ENCODE measurements at places on chromosomes 3 and 15.

- no peak for DNase-seq
Observed at GRCh38 chr3:182919866-182920357, 60.4 kb downstream of the DCUN1D1 start.

DNA sequence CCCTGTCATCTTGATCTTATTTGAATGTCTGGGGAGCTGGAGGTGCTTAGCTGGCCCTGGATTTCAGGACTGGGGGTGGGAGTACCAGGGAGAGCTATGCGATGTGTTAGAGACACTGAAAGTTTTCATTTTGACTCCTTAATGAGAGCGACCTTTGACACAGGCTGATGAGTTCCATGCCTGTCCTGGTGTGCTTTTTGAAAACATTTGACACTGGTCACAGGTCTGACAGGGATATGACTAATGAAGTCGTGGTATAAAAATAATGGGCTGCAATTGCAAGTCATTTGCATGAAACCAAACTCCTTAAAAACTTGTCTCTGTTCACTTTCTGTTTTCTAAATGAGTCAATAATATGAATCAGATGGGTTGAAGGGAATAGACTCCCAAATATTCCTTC, 81.9 kb downstream of the MECOM start:
- peak; percentile 41 for DNase-seq

DNA sequence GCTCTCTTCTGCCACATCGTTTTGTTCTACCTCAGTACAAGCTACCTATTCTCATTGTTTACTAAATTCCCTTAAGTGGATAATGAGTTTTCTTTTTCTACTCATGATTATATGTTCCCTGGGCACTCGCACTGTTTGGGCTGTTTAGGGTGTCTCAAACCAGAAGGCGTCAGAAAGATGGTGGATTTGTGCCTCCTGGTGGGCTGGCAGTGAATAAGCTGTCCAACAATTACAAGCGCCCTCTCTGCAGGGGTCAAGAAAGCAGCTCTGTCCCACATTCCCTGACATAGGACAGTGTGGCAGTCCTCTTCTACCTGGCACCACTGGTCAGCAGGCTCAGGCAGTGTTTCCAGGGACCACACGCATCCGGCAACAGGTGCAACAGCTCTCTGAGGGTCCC, 173.4 kb upstream of the PPP2R3A start:
- no peak for DNase-seq

GRCh38 chr3:183875411-183875810, 9.3 kb downstream of the PARL start:
- DNase-seq: no peak

DNA sequence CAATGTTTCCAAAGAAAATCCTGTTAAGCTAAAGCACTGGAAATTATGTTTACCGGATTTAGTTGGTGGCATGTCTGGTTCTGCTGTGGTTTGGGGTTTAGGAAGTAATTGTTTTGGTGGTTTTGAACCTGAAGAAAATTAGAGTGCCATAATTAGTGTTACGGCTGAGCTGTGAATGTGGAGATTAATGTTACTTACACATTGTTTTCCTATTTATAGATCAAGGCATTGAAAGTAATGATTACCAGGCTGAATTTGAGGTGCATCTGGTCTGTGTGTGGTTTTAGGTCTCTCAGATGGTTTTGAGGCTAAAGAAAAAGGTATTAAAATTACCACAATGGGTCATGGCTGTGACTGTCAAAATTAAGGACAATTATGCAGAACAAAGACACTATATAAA, 128.9 kb downstream of the TFG start:
- no peak for DNase-seq

DNA sequence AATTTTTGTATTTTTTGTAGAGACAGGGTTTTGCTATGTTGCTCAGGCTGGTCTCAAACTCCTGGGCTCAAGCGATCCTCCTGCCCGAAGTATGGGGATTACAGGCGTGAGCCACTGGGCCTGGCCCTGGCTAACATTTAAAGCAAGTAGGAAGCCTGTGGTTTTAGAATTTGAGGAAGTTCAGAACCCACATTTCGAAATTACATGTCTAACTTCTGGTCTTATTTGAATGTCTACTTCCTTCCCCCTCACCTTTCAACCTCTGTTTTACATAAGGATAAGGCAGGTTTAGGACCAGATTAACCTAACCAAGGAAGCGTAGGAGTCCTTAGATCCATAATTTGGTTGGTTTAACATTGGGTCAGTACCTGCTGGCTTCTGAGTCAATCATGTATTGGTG, 120.5 kb upstream of the PROK2 start:
- no peak for DNase-seq

DNA sequence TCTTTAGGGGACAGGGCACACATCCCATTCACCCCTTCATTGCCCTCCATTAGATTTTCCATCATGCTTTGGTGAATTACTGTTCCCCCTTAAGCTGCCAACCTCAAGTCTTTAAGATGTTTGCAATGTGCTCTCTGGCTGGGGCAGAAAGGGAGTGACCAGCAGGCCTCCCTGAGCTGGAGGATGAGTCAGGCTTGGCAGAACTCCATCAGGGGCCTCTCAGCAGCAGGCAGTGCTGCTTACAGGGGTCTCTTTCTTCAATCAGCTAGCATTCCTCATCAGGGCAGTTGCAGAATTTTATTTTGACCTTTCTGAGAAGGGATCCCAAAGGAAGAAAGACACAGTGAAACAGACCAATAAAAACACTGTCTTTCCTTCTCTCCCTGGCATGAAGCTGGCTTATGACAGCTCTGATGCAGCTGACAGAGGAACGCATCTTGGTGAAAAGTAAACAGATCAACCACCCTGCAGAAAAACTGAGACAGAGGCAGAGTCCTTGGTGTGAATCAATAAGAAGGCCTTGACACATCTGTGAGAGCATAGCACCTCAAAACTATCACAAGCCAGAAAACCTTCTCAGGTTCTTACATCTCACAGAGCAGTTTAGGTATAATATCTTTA, 88.7 kb upstream of the MRPL3 start:
- peak; percentile 63 for DNase-seq

DNA sequence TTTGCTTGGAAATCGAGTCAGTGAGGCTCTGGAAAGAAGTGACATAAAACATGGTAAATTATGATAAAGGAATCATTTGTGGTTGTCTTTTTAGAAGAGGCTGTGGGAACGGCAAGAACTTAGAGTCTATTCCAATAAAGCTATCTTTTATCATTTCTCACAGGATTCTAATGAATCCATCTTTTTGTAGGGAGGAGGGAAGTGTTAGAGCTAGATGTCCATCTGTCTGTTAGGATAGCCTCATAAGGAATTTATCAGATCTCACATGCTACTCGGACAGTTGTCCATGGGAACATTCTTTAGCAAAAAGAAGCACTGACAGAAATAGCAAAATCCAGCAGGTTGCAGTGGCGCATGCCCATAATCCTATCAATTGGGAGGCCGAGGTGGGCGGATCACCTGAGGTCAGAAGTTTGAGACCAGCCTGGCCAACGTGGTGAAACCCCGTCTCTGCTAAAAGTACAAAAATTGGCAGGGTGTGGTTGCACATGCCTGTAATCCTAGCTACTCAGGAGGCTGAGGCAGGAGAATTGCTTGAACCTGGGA, 37.0 kb downstream of the STARD9 start:
- DNase-seq: no peak

DNA sequence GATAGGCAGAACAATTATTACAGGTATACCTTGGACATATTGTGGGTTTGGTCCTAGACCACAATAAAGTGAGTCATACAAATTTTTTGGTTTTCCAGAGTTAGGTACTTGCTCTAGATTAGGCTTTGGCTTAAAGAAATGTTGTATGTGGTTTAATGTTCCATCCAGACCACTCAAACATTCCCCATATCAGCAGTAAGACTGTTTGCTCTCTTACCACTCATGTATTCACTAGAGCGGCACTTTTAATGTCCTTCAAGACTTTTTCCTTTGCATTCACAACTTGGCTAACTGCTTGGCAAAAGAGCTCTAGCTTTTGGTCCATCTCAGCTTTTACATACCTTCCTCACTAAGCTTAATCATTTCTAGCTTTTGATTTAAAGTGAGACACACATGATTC, 250.5 kb upstream of the SETMAR start:
- no peak for DNase-seq

- peak; percentile 75 for DNase-seq
Observed at GRCh38 chr3:143849854-143850549, 1.7 kb upstream of the SLC9A9 start.

DNA sequence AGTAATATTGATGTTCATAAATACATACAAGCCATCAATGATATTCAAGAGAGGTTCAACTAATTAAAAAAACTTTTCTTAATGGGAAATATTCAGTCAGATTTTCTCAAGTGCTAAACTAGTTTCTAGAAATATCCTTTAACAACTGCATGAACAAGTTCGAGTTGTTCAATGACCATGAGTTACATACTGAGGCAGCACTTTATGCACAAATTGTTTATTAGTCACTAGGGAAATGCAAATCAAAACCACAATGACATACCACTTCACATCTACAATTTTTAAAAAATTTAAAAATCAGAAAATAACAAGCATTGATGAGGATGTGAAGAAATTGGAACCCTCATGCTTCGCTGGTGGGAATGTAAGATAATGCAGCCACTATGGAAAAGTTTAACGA, 62.4 kb downstream of the RAD18 start:
- DNase-seq: no peak

DNA sequence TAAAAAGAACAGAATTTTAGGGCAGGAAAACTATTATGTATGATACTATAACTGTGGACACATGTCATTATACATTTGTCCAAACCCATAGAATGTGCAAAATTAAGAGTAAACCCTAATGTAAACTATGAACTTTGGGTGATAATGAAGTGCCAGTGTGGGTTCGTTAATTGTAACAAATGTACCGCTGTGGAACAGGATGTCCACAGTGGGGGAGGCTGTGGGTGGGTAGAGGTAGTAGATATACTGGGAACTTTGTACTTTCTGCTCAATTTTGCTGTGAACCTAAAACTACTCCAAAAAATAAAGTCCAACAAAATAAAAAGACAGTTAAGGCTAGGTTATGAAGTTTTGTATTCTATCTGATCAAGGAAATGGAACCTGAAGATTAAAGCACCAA, 24.8 kb downstream of the CD96 start:
- no peak for DNase-seq

- no peak for DNase-seq
Observed at GRCh38 chr3:181455276-181455675, 256.4 kb upstream of the SOX2 start.

- DNase-seq: peak; percentile 56
Observed at GRCh38 chr3:70716832-70717231, 404.4 kb upstream of the MDFIC2 start.

DNA sequence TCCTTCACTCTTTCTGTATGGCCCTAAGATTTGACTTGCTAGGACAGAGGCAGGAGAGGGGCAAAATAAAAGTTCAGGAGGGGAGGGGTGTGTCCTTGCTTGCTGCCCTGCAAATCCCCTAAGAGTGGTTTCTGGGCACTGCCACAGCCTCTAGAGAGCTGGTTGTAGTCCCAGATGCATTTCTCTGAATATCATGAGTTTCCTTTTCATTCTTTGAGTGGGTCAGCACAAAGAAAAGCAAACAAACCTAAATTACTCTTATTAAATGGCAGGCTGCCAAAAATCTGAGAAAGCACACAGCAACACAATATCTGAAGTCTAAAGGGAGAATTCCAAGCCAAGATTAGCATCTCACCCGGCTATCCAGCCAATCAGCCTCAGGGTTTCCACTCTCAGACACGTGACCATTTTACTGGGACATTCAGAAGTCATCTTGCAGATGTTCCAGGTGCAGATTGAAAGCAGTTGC, 919.3 kb downstream of the TUSC7 start:
- DNase-seq: peak; percentile 72

DNA sequence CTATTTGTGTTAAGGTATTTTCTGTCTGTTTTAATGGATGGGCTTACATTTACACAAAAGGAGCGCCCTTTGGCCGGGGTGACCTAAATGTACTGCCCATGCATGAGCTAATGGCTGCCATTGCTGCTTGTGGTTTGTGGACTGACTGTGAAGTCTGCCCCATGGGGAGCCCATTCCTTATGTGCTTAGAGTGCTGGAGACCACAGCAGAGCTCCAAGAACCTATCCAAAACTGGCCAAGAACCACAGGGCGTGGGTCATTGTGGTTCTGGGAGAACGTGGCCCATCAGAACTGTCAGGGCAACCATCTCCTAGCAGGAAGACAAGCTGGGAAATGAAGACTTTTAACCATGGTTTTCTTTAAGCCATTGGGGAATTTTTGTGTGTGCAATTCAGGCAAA, 105.3 kb downstream of the CHDH start:
- DNase-seq: peak; percentile 33

DNA sequence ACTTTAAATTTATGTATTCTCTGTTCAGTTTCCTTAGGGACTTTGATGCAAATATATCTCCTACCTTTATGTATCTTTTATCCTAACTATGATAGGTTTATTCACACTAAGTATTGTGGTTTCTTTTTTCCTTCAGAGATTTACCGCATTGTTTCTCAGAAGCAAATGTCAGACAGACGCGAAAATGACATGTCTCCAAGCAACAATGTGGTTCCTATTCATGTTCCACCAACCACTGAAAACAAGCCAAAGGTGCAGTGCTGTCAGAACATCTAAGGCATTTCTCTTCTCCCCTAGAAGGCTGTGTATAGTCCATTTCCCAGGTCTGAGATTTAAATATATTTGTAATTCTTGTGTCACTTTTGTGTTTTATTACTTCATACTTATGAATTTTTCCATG, 18.3 kb downstream of the RAB11A start:
- no peak for DNase-seq

DNA sequence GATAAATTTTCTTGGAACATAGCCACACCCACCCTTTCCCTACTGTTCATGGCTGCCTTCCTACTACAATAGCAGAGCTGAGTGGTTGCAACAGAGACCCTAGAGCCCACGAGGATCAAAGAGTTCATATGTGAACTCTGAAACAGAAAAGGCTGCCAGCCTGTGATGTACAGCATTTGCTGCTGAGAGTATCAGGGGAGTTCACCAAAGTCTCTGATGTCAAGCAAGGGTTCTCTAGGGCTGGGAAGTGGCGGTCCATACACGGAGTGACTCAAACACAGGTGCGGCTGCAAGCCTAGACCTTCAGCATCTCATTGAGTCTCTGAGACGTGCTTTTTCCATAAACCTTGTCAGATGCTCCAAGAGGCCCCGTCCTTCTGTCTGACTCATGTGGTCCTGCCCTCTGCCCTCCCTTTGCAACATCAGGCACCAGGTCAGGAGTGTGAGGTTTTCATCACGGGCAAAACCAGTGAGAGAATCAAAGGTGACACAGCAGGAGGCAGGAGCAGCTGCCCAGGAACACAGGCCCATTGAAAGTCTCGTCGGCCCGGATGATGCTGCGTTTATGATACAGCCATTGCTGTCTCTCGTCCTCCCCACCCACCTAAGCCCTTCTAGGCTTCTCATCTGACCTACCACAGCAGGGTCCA, 42.9 kb downstream of the PCSK6 start:
- DNase-seq: no peak

- peak; percentile 64 for DNase-seq
Observed at GRCh38 chr3:27596334-27596841, 112.2 kb upstream of the SLC4A7 start.

DNA sequence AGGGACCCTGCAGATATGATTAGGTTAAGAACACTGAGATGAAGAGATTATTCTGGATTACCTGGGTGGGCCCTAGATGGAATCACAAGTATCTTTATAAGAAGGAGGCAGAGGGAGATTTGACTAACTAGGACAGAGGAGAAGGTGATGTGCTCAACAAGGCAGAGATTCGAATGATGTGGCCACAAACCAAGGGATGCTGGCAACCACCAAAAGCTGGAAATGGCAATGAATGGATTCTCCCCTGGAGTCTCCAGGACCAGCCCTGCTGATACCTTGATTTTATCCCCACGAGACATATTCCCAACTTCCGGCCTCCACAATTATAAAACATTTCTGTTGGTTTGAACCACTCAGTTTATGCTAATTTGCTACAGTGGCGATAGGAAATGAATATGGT, 42.9 kb downstream of the RGMA start:
- DNase-seq: no peak

GRCh38 chr3:31412832-31413231, 119.9 kb upstream of the STT3B start:
- DNase-seq: peak; percentile 8
